Activated CD4-positive, alpha-beta T cell treated with anti-CD3 and anti-CD28 coated beads, Interleukin-2, amount 50 U/mL, for 48 hours (primary cell): ENCODE measurements at places on chromosomes 5 and 9.

DNA sequence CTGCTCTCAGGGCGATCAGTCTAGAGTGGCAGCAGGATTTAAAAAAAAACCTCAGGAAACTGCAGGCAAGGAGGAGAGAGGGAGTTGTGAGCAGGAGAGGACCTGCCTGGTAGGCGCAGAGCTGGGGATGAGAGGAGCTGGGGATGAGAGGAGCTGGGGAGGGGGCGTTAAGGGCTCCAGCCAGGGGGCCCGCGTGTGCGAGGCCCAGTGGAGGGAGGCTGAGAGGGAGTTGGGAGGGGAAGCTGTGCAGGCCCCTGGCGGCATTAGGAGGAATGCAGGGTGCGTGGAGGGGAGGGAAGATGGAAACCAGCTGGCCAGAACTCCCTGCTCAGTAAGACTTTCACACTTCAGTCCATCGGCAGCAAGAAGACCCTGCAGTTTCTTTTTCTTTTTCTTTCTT, 45.2 kb upstream of the HMCN2 start:
- no peak for DNase-seq

DNA sequence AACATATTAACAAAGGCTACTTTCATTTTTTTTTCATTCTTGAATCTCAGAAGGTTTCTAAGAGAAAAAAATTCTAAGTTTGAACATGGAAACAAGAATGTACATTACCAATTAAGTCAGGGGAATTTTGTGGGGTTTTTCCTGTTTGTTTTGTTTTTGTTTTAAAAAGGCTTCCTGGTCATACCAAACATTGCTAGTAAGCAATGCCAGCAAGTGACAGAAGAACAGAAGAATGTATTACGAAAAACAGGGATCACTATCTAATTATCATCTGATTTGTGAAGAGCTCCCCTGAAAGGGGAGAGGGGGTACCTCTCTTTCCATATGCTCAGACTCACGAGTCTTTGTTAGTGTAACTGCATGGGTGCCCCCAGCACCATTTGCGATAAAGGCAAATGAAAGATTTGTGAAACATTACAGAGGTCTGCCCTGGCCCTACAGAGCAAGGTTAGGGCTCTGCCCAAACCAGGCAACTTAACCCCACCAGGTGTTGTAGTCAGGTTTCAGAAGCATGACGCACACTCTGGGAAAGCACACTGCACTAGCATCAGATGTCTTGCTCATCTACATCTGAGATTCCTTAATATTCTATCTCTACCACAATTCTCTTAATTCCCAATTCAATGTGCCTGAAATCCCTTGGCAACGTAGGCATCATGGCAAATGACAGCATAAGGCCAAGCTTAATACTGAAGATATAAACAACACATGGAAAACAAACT, 268.2 kb downstream of the MLLT3 start:
- no peak for DNase-seq

GRCh38 chr5:86675311-86675710, 57.6 kb downstream of the COX7C start:
- no peak for DNase-seq

GRCh38 chr9:70563431-70564204, 149.2 kb upstream of the KLF9 start:
- peak; percentile 43 for DNase-seq

- DNase-seq: no peak
These were observed 26.7 kb upstream of the MAPK9 start for GRCh38 chr5:180318456-180319089.

- DNase-seq: no peak
These were observed 22.1 kb upstream of the FRMD3 start for GRCh38 chr9:83560169-83560826.

- no peak for DNase-seq
These were observed 128.9 kb downstream of the SUSD1 start for GRCh38 chr9:112046181-112046580.

GRCh38 chr5:145918397-145918796, 18.0 kb upstream of the SH3RF2 start:
- no peak for DNase-seq

DNA sequence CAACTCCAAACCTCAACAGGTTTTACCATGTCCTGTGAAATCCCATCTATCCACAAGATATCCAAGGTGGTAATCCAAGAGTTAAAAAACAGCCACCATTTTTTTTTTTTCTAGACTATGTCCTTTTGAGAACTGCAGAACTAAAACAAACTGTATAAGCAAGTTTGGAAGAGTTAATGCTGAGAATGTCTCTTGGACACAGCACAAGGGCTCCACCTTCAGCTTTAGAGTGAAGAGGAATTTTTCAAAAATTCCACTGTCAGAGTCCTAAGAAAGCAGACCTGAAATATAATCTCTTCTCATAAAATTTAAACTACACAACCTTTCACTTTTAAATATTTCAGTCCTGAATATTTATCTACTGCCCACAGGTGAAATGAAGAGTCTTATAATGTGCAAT, 167.8 kb upstream of the CCNG1 start:
- DNase-seq: no peak

GRCh38 chr9:133945314-133945975, 46.7 kb downstream of the VAV2 start:
- no peak for DNase-seq

GRCh38 chr5:84303315-84303714, 81.4 kb downstream of the EDIL3 start:
- no peak for DNase-seq

DNA sequence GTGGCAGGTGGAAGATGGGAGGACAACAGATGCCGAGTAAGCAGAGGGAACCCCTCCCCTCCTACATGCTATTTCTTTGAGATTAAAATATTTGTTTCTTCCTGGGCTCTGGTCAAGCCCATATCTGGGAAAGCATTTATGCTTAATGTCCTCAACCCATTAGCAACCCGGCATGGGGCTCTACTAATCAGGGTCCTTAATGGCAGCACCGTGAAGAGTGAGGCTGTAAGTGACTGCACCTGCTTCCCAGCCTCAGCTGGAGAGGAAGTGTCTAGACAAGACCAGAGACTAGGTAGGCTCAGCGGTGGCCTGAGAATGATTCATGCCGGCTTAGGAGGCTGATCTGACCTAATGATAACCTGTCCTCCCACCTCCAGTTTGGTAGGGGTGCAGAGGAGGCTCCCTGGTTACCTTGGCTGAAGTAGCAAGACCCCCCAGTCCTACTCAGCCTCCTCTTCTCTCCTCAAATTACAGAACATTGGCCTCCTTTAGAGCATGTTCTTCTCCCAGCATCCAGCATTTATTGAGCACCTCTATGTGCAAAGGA, 61.3 kb upstream of the HSPA9 start:
- DNase-seq: no peak

DNA sequence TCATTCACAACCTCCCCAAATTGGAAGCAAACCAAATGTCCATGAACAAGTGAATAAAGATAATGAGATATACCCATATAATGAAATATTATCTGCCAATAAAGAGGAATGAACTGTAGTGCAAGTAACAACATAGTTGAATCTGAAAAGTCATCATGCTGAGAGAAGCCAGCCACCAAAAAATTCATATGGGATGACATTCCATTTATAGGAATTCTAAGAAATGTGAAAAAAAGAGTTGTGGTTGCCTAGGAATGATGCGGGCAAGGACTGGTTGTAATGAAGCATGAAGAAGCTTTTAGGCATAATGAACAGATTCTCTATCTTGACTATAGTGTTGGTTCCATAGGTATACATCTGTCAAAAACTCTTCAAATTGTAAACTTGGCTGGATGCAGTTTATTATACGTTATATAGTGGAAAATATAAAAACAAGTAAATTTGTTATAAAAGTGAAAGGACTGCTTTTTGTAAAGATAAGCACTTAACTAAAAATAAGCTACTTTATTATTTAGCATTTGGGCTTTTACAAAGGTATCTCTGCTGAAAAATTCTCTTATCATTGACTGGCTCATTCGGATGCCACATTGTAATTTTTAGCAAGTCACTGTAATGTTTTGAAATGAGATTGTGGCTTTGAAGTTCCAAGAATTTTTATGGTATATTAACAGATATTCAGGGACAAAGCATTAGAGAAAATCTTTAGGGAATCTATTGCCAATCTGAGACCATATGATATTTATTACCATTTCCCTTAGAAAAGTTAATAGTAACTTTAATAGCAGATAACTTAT, 21.2 kb upstream of the TTC23L start:
- DNase-seq: no peak

GRCh38 chr5:54736003-54736797, 218.6 kb downstream of the SNX18 start:
- DNase-seq: no peak

- no peak for DNase-seq
These were observed 207.0 kb downstream of the MEF2C start for GRCh38 chr5:88675708-88676636.

GRCh38 chr9:91419222-91420191, 4.1 kb downstream of the NFIL3 start:
- DNase-seq: peak; percentile 58

DNA sequence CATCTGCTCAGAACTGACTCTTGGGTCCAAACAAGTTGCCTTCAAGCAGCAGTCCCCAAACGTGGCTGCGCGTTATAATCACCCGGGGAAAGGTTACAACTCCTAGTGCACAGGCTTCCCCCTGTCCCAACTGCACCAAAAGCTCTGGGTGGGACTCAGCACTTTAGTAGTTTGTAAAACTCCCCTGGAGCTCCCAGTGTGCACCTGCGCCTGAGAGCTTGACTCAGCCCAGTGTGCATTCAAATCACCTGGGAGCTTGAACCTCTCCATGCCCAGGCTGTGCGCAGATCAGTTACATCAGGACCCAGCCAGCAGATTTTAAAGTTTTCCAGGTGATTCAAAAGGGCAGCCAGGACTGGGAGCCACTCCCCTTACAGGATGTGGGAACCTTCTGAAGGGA, 151.4 kb downstream of the COL23A1 start:
- DNase-seq: no peak

DNA sequence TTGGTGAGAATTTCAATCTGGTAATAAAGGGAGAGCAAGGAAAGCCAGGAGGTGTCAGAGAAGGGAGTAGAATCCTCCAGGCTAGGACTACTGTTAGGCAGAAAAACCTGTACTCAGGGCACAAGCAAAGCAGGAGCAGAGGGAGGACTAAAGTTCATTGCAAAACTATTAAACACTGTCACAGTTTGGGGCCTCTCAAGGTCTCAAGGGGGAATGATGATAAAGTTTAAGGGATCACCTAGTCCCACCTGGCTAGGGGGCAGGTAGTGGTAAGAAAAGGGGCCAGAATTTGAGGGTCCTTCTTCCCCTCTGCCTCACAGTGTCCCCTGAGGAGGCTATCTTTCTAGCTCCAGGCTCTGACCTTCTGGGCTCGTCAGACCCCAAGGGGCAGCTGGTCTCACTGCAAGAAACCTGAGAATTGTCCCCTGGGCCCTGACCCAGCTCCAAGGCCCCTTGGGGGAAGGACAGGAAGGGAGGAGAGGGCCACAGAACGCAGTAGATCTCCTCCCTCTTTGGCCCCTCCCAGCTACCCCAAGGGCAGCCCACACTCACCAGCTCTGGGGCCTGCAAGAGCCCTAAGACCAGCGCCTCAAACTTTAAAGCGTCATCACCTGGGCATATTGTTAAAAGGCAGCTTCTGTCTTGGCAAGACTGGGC, 974 bp downstream of the CCDC69 start:
- peak; percentile 73 for DNase-seq

GRCh38 chr9:87869082-87869481, 13.6 kb upstream of the SPATA31E1 start:
- no peak for DNase-seq

GRCh38 chr5:180629831-180630382, 19.5 kb downstream of the FLT4 start:
- DNase-seq: no peak

- no peak for DNase-seq
These were observed 29.9 kb downstream of the TMC1 start for GRCh38 chr9:72551306-72551705.

- no peak for DNase-seq
These were observed 446.8 kb downstream of the CCDC171 start for GRCh38 chr9:15999422-16000339.

GRCh38 chr9:96719521-96719920, 58.4 kb downstream of the ZNF510 start:
- DNase-seq: peak; percentile 4

GRCh38 chr5:32394981-32395380, 49.6 kb downstream of the ZFR start:
- DNase-seq: no peak

GRCh38 chr9:206481-206880, 8.2 kb upstream of the DOCK8 start:
- DNase-seq: no peak

GRCh38 chr5:4309026-4309425, 713.4 kb downstream of the IRX1 start:
- DNase-seq: no peak

DNA sequence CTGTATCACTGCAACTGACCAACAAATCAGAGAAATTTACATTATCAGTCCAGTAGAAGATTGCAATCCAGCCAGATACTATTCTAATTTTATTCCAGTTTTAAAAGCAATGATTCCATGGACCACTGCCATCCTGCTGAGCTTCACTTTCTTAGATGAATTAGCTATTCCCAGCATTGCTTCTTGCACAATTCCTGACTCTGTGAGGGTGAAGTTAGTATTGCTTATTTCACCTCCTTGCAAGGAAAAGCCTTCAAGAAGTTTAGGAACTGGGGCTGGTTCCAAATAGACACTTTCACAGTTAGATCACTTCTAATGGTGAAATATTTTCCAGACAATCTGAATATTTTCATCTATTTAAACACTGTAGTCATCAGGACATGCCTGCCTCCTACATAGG, 338.6 kb upstream of the TNC start:
- no peak for DNase-seq

- no peak for DNase-seq
These were observed 171.7 kb downstream of the CACNA1B start for GRCh38 chr9:138049085-138049778.

- no peak for DNase-seq
These were observed 77.1 kb upstream of the STXBP1 start for GRCh38 chr9:127534931-127535330.

- no peak for DNase-seq
These were observed 79.4 kb downstream of the GAS1 start for GRCh38 chr9:86867804-86868313.

DNA sequence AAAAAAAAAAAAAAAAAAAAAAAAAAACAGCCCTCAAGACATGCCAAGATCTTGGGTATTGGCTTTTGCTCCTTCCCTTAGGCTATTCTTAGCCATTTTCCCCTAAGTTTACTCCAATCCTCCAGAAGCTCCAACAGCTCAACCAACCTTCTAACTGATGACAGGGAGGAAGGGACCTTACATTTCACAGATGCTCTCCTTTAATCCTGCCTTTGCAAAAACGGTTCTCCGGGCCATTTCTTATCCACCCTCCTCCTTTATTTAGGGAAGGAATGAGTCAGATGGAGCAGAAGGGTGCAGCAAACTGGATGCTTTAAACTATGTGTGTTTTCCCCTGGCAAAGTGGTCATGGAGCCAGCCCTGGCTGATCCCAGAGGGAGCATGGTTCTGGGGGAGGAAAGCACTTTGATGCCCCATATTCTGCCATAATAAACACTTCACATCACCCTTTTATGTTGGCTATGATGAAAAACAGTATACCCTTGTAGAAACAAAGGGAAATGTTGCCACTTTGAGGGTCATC, 369.4 kb upstream of the DMAC1 start:
- no peak for DNase-seq

GRCh38 chr5:151312756-151313324, 9.3 kb upstream of the SLC36A3 start:
- no peak for DNase-seq
